ENCODE measurements at places on chromosomes 6 and 20.

- DNase-seq, result no peak
Observed at GRCh38 chr20:32395066-32395465, 36.9 kb downstream of the ASXL1 start.

GRCh38 chr6:167571550-167571949 is 246.7 kb downstream of the TTLL2 start:
- no peak for DNase-seq

DNA sequence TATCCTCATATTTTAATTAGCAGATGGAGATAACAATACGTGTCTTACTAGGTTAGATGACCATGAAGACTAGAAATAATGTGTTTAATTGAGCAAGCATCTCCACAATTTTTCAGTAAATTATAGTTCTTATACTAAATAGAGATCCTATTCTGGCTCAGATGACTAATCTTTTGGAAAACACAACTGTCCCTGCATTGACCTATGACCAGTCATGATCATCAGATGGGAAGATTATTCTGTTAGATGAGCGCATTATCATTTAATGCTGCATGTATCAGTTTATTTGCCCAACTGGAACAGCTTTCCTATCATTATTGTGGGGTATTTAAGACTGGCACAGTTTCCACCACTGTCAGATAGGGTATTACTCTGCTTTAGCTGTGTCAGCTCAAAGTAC is 185.5 kb downstream of the MOXD1 start:
- DNase-seq, result no peak

DNA sequence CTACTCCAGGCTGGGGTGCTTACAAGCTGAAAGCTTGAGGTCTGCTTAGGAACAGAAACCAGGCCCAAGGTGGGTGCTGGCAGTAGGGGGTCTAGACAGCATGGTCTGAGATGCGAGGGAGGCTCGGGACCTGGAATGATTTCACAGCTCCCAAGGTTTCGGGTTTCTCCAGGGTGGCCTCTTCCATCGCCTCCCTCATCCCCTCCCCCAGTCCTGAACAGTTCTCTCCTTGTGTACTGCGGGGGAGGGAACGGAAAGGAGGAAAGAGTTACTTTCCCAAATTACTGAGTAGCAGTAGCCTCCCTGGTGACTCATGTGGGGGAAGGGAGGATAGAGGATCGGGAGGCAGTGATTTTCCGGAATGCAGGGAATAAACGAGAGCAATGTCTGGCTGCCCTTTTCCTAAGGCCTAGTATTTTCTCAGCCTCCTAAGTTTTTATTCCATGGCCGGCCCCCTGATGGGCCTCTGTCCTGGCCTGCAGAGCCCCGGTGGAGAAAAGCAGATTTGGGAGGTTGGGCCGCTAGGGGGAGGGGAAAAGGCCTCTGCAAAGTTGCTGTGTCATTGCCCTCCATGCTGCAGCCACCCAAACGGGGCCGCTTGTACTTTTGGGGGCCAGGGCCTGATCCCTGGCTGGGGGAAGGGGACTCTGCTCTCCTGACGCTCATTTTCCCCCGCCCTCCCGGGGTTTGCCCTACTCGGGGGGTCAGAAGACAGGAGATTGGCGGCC is 1.5 kb downstream of the BRD2 start:
- peak; percentile 79 for DNase-seq

- no peak for DNase-seq
Observed at GRCh38 chr6:89140347-89141156, 5.3 kb upstream of the PM20D2 start.

DNA sequence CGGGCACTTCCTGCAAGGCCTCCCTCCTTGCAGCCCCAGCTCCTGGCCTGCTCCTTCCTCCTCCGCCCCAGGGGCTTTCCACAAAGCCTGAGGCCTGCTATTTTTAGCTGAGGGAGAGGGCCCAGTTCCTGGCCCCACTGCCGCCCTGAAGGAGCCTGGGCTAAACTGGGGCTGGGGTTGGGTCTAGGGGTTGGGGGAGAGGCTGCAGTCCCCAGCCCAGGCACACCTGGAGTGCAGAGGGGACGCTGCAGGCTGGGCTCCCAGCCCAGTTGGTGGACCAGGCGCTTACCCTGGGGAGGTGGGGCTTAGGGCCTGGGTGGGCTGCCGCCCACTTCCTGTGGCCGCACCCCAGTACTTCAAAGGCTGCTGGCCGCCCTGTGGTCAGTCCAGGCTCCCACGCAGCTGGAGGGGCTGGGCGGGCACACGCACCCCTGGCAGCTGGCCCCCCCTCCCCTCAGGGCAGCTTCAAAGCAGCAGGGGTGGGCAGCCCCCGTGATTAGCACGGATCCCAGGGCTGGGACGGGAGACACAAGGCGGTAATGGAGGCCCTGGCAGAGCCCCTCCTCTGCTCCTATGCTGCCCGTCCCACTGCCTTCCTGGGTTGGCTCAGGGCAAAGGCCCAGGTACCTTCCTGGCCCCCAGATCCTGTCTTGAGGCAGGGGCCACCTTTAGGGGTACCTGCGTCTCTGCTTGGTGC is 7.1 kb upstream of the ABHD16B start:
- no peak for DNase-seq

- DNase-seq, result peak; percentile 52
Observed at GRCh38 chr6:1389369-1390132, at the start of gene FOXF2. TSS of gene FOXF2 (plus strand) at chr6:1389576. CDS start at chr6:1389948, 372 bp downstream.

DNA sequence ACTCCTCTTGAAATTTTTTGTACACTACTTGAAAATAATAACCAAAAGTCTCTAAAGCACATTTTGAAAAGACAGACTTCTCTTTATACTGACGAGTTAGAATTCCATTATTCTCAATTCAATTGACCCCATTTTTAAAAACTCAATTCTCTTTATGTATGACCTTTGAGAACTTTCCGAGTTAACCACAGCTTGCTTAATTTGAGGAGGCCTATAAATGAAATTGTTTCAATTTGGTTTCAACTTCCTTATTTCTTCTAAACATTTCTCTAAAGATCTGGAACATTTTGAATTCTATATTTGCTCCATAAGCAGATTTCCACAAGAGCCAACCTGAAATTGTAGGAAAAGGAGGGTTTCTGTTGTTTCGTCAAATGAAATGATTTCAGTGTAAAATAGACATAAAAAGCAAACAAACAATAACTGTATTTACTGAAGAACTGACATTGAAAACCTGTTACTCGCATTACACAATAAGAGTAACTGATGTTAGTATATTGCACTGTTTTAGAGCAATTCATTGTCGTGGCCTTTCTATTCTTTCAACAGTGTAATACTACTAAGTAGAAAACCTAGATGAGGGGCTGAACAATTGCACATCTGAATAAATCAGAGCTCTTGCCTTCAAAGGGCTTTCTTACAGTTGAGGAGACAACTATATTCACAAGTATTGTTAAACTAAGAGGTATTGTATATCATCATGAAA is 223.6 kb downstream of the HIVEP2 start:
- DNase-seq, result no peak

DNA sequence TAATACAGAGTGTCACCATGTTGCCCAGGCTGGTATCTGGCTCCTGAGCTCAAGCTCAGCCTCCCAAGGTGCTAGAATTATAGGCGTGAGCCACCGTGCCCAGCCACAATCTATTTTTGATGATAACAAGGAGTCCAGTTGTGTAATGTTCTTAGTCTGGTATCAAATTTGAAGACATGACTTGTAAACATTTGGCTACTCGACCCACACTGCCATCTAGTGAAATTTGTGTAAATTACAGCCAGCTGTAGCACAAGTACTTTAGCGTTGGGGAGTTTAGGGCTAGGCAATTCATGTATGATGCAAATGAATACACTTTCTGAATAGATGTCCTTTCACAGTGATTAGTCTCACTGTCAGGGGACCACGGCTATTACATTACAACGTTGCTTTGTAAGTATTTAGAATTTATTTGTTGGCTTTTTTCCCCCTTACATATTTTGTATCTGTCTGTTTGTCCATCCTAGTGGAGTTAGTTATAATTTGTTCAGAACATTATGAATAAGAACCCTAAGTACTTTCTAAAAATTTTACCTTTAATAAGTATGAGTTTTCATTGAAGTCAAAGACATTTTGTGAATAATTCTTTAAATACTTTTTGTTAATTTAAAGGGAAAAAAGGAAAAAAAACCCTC is 139.7 kb downstream of the PRDM13 start:
- DNase-seq, result peak; percentile 71

DNA sequence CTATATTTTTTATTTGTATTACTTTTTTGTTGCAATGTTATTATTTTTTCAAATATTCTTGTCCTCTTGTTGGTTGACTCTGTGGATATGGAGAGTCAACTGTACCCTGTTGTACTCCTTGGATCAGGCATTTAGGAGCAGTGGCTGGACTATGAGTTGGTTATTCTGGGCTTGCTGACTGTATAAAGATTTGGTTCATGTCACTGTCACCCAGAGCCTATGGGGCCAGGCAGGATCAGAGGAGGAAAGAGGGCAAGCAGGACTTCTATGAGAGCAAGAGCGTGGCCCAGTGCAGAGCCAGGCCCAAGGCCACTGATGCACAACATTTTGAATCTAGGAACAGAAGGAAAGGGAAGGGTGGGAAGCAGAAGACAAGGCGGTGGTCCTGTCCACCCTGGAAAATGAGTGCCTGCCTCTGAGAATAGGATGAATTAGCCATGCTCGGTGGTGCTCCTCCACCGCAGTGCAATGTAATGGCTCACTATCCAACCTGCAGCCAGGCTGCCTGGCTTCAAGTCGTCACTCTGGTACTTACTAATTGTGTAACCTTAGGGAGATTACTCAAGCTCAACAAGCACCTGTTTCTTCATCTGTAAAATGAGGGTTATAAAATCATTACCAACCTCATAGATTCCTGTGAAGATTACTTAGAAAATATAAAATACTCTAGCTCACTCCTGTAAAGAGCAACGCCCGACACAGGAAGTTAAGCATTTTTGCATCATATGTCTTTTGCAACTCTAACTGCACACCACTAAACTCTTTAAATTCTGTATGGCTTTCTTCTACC is 192.1 kb downstream of the KCNQ5 start:
- DNase-seq, result no peak

- no peak for DNase-seq
Observed at GRCh38 chr20:32157611-32158010, 48.1 kb downstream of the TM9SF4 start.

DNA sequence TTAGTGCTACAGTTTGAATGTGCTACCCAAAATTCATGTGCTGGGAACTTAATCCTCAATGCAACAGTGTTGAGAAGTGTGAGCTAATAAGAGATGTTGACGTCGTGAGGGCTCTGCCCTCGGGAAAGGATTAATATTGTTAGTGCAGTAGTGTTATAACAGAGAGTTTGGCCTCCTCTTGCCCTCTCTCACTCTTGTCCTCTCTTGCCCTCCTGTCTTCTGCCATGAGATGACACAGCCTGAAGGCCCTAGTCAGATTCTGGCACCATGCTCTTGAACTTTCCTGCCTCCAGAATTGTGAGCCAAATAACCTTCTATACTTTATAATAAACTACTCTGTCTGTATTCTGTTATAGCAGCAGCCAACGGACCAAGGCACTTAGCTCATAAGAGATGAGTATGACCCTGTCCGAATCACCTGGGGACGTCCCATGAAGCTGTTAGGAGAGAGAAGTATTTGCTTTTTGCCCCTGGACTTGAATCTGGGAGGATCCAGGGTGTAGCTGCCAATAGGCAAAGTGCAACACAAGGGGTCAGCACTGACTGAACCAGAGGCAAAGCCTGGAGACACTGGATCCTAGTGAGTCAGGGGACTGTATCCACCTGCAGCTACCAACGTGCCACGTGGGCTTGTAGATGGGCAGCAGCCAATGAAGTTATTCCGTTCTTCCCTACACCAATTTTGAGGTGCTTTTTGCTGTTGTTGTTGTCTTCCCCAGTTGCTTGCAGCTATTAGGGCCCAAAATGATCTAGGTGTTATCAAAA is 233.7 kb downstream of the THBS2 start:
- no peak for DNase-seq

DNA sequence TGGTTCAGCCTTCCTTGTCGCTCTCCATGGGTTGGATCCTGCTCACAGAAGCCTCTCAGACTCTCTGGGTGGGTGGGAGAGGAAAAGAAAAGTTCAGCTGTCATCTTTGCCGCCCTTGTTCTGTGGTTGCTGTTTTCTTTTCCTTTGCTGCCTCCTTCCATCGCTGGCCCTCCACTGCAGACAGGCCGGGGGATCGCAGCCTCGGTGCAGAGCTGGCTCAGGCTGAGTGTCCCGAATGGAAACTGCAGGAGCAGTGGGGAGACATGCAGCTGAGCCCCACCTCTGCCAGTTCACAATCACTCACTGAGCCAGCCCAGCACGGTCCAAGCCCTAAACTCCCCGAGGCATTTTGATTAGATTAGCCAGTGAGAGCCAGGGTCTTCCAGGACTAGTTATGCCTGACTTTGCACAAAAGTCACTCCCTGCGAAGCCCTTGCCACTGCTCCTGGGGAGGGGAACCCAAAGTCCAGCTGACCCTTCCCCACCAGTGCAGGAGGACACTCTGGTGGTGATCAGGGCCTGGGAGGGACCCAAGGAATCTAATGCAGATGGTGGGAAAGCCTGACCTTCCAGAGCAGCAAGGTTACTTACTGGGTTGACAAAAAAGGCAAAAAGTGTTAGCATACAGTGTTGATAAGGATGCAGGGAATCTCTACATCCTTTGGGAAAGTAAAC is 14.0 kb downstream of the NRN1 start:
- no peak for DNase-seq

DNA sequence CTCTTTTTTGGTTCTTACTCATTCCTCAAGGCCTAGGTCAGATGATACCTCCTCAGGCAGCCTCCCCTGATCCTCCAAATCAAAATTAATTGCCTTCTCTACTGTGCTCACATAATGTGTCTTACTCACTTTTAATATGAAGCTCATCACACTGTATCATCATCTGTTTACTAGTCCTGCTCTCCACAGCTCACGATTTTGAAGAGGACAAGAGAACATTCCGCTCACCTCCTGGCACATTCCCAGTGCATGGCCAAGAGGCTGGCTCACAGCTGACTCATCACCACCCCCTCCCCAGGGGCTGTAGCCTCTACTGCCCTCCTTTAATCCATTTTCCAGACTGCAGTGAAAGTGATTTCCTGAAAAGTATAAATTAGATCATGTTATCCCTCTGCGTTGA is 133.1 kb downstream of the ALDH8A1 start:
- no peak for DNase-seq

- DNase-seq, result no peak
Observed at GRCh38 chr6:29112135-29112534, 4.3 kb downstream of the OR2J3 start.

GRCh38 chr6:28901831-28902230 is 22.0 kb downstream of the TRIM27 start:
- no peak for DNase-seq

DNA sequence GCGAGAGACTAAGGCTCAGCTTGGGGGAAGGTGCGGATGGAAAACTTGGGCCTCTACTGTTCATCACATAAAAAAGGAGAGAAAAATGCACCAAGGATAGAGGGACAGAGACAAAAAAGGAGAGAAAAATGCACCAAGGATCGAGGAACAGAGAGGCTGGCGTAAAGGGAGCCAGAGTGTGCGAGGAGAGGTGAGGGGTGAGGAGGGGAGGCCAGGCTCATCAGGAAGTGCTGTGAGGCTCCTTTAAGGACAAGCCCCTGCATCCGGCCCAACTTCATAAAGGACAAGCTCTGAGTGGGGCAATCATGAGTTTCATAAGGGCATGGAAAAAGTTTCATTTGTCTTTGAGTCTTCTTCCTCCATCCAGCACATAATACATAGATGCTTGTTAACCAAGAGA is 117.2 kb upstream of the NXT1 start:
- DNase-seq, result no peak

GRCh38 chr6:44386929-44387345 is 569 bp upstream of the CDC5L start:
- DNase-seq, result no peak

Measured in cardiac muscle cell (in vitro differentiated cells and primary cell).